CD4-positive, alpha-beta memory T cell (primary cell): ENCODE measurements at places on chromosomes 11 and 22. TPM values are rescaled to one million over a fixed set of nuclear protein-coding genes. Genes with fewer than 3 reads are reported as not detected.

KIF18A gene
- 1.1 TPM for total RNA-seq

DTX4 gene
- total RNA-seq = 3.4 TPM

DDTL gene
- 5.3 TPM for total RNA-seq

OR52H1 gene
- not detected for total RNA-seq

ANGPTL5 gene
- not detected for total RNA-seq

HEPN1 gene
- total RNA-seq = not detected

OR52I2 gene
- not detected for total RNA-seq

ZNF214 gene
- not detected for total RNA-seq

GAL gene
- not detected for total RNA-seq

HSCB gene
- total RNA-seq = 11.1 TPM

GRAMD1B gene
- 26.0 TPM for total RNA-seq

PANX3 gene
- total RNA-seq = not detected

RAG2 gene
- not detected for total RNA-seq
